Fibroblast of pulmonary artery (primary cell): ENCODE measurements at places on chromosomes 5 and 9.

GRCh38 chr5:14415698-14416074 lies 165.9 kb upstream of the OTULINL start:
- DNase-seq = no peak

DNA sequence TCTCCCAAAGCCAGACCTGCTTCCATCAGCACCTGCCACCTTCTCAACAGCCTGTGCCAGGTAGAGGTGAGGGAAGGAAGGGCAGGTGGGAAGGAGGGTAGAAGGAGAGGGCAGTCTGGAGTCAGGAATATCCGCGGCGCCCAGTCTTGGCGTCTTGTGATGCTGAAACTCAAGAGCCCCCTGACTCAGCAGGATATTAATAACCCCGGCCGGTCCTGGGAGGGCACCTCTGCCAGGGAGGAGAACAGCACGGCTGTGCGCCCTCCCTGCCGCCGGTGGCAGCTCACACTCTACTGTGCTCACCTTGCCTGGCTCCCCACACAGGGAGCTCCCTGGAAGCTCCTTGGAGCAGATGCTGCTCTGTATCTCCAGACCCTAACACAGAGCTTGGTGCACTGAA lies 11.6 kb upstream of the NTNG2 start:
- no peak for DNase-seq

- no peak for DNase-seq
Measured at GRCh38 chr5:140590861-140591260, 26.2 kb downstream of the SLC35A4 start.

DNA sequence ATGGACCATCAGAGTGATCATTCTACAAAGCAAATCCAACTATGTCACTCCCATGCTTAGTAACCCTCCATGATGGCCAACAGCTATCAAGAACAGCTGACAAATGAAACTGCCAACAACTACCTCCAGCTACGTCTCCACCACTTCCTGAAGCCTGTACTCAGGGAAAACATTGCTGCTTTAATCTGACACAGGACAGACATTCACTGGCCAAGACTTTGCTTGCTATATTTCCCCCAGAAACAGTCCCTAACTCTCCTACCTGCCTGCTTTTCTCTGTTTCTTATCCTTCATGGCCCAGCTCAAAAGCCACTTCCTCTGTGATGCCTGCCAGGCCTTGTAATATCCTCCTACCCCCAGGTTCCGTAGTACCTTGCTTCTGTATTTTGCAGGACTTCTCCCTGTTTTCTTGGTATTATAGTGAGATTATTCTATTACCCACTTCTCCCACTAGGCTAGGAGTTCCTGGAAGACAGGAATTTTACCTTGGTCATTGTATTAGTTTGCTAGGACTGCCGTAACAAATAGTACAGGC lies 14.7 kb upstream of the RAB14 start:
- DNase-seq = no peak
